Activated naive CD8-positive, alpha-beta T cell treated with anti-CD3 and anti-CD28 coated beads, Interleukin-2, amount 50 U/mL, for 24 hours (primary cell): ENCODE measurements at places on chromosomes 6 and 20.

- no peak for DNase-seq
Observed at GRCh38 chr6:135496800-135497411, 634 bp downstream of the AHI1 start.

- DNase-seq = no peak
Observed at GRCh38 chr6:5107341-5107740, 22.2 kb downstream of the PPP1R3G start.

GRCh38 chr6:109867009-109867969 is 110.8 kb upstream of the GPR6 start:
- DNase-seq = no peak

DNA sequence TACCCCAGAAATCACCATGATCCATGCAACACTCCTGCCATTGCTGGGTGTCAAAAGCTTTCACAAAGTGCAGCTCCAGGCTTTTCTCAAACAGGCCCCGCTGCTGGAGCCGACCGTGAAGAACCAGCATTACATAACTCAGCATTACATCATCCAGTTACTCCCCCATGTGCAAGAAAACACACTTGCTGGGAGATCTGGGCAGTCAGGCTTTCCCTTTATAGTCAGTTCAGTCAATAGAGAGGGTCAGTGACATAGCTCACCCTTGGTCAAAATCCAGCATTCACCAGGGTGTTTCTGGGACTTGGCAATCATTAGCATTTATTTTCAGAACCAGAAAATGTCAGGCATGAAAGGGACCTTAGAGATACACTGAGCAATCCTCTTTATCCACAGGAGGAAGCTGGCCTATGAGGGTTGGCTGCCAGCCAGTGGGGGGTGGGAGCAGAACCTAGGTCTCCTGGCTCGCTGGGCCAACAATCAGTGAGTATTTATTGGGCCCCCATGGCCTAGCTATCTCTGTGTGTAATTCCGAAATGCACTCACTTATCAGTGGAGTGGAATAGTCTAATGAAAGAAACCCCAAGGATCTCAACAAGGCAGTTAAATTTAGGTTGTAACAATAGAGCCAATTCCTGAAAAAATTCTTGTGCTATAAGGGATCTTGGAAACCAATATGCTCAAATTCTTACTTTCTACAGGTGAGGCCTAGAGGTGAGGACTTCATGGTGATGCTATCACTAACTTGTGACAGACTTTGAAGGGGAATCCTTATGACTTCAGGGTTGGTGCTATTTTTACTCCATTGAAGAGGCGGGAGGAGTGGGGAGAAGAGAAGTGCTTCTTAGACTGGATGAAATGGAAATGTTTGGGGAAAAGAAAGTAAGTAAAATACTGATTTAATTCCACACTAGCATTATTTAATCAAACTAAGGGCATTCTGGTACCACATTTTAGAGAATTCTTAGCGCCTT is 54.6 kb downstream of the LYRM4 start:
- DNase-seq = no peak

- no peak for DNase-seq
Observed at GRCh38 chr6:116439522-116440051, 21.6 kb upstream of the CALHM6 start.

DNA sequence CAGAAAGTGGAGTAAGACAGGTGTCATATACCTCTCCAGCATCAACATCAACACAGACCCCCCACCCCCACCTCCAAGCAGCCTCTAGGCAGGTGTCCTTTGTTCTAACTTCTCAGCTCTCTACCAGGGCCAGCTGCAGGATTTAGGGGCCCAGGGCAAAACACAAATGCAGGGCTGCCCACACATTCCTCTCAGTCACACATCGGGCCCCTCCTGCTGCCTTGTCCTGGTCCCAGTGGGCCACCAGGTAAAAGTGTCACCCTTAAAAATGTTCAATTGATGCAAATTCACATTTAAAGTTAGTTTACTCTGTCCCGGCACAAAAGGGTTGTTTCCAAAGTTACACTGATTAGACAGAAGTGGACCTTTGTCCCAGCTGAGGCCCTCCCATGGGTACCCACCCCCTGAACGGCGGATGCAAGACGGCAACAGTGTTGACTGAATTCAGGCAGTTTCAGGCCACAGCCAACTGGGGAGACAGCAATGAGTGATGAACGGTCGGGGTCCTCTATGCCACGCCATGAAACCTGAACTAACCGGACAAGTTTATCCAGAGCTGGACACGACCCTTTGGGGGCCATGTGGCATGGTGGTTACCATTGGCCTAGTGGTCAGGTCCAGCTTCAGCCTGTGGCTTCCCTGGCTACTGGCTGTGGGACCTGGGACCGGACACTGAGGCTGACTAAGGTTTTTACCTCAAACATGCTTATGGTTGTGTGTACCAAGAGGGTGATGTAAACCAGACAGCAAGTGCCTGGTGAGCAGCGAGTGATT is 52.2 kb upstream of the UNC93A start:
- DNase-seq = no peak

- DNase-seq = no peak
Observed at GRCh38 chr6:169833258-169833794, 81.9 kb downstream of the ERMARD start.

GRCh38 chr6:79385893-79386292 is 151.3 kb downstream of the LCA5 start:
- DNase-seq = no peak

- DNase-seq = no peak
Observed at GRCh38 chr6:168939796-168940195, 313.9 kb downstream of the THBS2 start.

DNA sequence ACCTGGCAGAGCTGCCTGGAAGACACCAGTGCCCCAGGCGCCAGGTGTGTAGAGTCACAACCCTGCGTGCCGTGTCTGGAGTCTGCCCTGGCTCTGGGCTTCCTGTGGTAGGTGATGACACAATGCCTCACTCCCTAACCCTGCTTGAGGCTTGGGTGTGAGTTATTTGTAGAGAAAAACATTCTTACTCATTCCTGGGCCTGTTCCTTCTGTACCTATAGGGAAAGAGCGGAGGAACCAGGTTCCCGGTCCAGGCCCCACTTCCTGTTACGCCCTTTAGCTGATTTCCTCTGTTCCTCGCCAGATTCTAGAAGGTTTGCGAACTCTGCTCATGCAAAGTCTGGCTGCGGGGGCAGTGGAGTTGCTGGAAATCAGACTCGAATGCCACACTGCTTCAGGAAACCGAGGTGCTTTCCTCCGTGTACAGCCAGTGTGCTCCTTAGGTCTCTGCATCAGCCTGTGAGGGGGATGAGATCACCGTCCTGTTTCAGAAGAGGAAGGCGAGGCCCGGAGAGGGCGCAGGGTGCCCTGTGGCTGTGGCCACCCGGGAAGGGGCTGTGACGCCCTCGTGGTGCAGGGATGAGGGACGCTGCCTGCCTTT is 67.1 kb upstream of the DUSP22 start:
- peak; percentile 63 for DNase-seq

- no peak for DNase-seq
Observed at GRCh38 chr6:117448732-117449485, 23.2 kb upstream of the ROS1 start.

- no peak for DNase-seq
Observed at GRCh38 chr20:63624486-63624885, 2.4 kb downstream of the GMEB2 start.

DNA sequence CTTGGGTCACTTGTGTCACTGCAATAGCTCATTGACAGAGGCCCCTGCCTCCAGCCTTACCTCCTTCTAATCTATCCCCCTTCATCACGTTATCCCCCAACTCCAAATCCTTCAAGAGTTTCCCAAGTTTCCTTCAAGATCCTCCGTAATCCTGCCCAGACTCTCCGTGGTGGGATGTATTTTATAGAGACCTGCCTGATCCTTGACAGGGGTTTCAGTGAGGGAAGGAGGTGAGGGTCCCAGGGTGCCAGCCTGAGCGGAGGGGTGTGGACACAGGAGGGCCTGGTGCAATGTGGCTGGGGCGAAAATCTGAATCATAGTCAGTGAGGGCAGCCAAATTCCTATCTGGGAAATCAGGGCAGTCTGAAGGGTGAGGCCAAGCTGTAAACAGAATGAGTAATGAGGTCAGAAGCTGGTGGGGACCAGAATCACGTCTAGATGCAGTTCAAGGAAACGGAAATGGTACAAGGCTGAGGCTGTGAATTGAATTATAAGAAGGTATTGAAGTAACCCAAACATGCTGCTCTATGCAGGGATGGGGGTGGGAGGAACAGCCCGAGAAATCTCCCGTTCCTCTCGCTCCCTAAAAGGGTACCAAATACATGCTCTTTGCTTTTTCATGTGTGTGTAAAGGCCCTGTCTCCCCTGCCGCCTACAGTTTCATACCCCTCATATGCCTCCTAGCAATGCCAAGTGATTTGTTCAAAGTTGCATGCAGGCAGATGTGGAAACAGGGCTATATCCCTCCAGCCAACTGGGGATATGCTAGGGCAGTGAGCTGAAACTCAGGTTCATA is 35.4 kb upstream of the PIM1 start:
- DNase-seq = no peak

DNA sequence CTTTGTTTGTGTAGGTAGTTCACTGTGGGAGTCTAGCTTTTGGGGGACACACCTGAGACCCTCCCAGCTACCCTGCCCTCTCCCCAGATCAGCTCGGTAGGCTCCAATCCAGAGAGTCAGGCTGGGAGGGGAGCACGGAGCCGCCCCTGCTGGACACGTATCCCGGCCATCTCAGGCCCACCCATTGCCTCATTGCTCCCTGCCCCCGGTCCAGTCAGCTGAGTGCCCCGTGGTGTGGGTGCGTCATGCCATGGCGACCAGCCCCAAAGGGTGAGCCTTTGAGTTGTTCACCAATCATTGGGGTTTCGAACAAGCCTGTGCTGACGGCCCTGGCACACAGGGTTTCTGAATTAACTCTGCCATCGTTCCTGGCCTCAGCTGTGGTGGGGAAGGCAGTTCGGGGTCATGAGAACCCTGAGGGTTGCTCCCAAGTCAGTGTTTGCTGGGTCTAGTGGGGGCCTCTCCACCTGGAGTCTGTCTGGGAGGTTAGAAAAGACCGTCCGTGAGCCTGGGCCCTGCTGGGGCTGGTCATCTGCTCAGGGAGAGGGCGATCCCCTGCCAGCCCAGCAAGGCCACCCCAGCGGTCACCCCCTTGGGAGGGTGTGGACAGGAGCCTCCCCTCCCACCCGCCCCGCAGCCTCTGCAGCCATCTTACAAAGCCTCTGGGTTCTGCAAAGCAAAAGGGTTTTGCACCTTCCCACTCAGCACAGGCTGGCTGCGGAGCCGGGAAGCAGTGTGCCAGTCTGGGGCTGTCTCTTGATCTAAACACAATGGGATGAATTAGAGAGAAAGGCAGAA is 34.5 kb downstream of the NTSR1 start:
- DNase-seq = no peak

- no peak for DNase-seq
Observed at GRCh38 chr6:3644739-3645012, 106.8 kb downstream of the PXDC1 start.

DNA sequence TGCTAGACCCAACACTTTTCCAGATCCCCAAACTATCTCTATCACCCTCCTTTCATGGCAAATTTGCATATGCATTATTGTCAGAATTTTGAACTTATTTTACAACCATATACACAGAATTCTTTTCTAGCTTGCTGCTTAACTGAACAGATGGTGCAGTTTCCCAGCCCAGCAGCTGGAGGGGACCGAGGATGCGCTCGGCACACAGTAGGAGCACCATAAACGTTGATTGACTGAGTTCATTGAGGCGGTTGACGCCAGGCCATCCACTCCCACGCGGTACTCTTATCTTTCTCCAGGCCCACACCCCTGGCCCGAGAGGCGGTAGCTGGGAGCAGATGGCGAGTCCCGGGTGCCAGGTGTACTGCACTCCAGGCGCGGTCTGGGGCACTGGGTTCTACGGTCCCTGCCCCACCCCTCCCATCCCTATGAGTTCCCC is 6.8 kb upstream of the SOX4 start:
- no peak for DNase-seq

GRCh38 chr20:4844751-4845465 is 123.2 kb downstream of the PRND start:
- no peak for DNase-seq

DNA sequence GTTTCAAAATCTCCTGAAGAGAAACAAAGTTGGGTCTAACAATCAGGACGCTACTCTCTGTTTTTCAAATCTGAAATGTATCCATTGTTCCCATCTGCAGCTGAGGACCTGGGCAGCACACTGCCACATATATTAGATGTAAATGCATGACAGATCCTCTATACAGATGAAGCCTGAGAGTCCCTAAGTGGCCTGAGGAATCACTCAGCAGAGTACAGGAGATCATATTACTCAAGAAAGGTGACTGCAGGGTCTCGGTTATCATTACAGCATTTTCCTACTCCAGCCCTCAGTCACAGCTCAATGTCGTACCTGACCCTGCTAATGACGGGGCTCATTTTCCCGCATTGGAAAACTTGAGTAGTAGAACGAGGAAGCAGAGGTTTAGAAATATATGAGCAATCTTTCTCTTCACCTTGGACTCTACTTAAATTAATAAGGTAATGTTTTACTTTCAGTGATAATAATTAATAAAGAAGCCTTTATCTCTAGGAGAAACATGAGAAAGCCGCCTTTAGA is 256.2 kb upstream of the IRAK1BP1 start:
- DNase-seq = no peak

DNA sequence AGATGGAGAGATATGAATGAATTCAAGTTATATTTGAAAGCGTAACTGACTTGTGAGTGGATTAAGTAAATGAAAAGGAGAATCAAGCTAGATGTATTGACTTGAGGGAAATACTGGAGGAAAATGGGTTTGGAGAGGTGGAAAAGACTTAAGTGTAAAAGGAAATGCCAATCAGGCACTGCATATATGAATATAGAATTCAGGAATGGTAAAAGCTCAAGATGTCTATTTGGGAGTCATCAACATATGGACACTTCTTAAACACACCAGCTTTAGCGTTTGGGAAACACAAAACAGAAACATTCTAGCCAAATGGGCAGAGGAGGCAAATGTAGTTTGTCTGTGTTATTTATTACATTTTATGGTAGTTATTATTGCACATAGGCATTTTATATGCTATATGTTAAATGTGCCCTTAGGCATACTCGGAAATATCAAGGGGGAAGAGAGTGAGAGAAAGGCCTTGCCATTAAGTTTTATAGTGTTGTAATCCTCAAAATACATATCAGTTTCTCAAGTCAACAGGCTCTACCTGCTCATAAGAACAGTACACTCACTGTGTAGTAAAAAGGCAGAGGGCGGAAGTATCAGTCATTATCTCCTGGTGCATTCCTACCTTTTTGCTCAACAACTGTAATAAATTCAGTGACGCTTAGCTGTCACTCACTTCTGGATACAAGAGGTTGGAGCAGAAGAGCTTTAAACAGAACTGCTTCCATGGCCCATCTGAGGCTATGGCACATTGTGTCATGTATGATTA is 33.7 kb upstream of the ME1 start:
- DNase-seq = no peak

DNA sequence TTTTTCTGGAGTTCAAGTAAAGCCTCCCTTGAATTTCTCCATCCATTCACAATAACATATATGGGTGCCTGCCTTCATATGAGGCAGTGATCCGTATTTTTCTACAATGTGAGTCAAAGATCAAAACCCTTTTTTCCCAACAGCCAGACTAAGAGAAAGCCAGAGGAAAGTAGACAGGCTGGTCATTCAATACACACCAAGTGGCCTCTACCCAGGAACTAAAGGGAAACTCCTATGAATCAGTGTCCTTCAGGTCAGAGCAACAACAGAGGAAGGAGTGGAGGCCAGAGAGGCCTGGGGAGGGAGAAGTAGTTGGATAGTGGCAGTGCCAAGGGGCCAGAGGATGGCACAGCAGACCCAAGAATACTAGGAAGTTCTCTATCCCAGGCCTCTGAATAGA is 23.8 kb downstream of the SIM1 start:
- no peak for DNase-seq

- no peak for DNase-seq
Observed at GRCh38 chr6:106381223-106381622, 20.7 kb downstream of the CRYBG1 start.
